ENCODE measurements at places on chromosomes 12 and 14. TPM values are rescaled to one million over a fixed set of nuclear protein-coding genes. Genes with fewer than 3 reads are reported as not detected.

GRCh38 chr12:3380200-3381043 is 110.6 kb upstream of the PRMT8 start:
- DNase-seq, result no peak

GRCh38 chr12:10409392-10409791 is at the start of gene KLRC4:
Gene KLRC4 (minus strand): TSS chr12:10409757. CDS start chr12:10409575, 182 bp downstream.
- no peak for DNase-seq

- no peak for DNase-seq
Observed at GRCh38 chr12:1474574-1475153, 119.7 kb downstream of the FBXL14 start.

CACNA1C gene
- 7.6 TPM for polyA plus RNA-seq

KRT8 gene
- 245 TPM for polyA plus RNA-seq

RNF34 gene
- 39.4 TPM for polyA plus RNA-seq

TSPAN19 gene
- polyA plus RNA-seq, result 1.2 TPM

FSCB gene
- not detected for polyA plus RNA-seq

MYL2 gene
- polyA plus RNA-seq, result not detected

TCL1B gene
- not detected for polyA plus RNA-seq

CELA1 gene
- not detected for polyA plus RNA-seq

Data from right renal pelvis (tissue), 4 donors.